CD8-positive, alpha-beta T cell (primary cell): ENCODE measurements at places on chromosomes 16 and 17.
A peak's percentile ranks its signal among the peaks of the same experiment; 100 is the strongest.

- no peak for DNase-seq
These were observed 621.0 kb downstream of the WWOX start for GRCh38 chr16:78720416-78720815.

- no peak for DNase-seq
These were observed 636.7 kb upstream of the KIF2B start for GRCh38 chr17:53186001-53186400.

GRCh38 chr16:87487361-87487924, 5.4 kb downstream of the ZCCHC14 start:
- peak; percentile 13 for DNase-seq

- no peak for DNase-seq
These were observed 36.6 kb upstream of the ACSM2B start for GRCh38 chr16:20612551-20613480.

- no peak for DNase-seq
These were observed 90.8 kb downstream of the ABCC12 start for GRCh38 chr16:48064971-48065370.

DNA sequence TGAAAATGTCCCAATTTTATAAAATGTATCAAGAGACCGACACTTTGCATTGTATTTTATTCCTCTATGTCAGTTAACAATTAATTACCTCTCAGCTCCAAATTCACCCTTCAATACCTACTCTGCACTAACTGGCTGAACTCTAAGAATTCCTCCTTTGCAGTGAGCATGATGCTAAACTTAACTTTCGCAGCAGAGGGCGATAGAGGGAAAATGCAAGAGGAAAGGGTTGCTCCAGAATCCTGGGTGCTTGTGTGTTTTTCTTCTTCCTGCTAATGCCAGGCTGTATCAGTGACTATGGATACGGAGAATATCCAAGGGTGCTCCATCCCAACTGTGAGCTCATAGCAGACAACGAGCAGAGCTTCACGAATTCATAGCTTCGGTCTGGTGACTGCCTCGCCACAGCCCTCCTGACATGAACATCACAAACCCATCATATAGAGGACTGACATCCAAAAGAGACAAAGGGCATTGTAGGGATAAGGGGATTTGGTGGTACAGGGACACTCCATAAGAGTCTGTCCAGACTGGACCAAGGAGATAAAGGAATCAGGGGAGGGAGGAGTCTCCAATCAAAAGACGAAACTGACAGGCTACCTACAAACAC, 172.9 kb downstream of the STX8 start:
- DNase-seq = peak; percentile 32

DNA sequence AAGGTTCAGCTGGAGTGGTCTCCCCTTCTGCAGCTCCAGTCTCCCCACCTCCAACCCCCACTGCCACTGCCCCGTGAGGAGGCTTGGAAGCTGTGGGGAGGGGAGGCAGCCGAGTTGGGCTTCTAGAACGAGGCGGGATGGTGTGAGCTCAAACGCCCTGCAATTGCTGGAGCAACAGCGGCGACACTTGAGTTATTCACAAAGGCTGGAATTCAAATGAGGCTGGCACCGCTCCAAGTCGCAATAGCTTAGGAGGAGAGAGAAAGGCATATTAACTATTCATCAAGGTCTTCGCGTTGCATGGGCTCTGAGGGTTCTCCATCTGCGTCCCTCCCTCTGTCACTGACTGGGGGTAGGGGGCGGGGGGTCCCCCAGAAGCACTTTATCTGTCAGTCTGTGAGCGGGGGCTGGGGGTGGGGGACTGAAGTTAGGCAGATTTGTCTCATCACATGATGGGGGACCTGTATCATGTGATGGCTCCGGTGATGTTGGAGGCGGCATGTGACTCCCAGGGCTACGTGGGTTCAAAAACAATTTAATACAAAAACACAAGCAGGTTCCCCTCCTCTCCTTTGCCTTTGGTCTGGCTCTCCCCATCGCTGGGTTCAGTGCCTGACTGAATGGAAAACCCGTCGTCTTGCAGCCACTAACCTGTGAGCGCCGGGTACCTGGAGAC, 70.5 kb downstream of the RBBP6 start:
- DNase-seq = no peak

GRCh38 chr16:57413301-57413730, 8.7 kb downstream of the CCL17 start:
- no peak for DNase-seq

DNA sequence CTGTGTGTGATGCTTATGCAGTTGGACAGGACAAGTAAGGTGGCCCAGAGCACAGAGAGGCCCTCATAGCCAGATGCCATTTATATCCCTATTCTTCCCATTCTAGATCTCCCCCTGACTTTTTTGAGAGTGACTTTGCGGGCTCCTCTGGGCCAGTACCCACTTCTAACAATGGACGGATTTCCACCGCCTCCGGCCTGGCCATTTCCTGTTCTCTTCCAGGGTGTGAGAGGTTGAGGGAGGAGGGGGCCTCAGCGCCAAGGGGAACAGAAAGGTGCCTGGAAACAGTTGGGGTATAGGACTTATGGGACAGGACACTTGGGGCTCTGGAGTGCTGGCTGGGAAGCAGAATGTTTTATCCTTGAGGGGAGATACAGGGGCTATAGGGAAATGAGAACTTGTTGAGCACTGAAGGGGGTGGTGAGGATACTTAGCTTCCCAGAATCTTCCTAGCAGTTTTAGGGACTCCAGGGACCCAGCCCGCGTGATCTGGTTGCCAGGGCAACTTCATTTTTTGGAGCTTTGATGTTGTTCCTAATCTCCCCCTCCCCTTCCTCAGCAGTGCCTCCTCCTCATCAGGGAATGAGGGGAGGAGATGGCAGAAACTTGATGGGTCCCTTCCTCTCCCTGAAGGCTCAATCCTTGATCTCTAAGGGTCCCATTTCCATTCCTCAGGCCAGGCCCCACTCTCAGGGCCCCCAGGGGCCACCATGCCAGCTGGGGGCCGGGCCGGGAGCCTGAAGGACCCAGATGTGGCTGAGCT, 3.6 kb downstream of the TAOK2 start:
- no peak for DNase-seq

GRCh38 chr16:11114366-11115164, 141.4 kb downstream of the SOCS1 start:
- DNase-seq = no peak

DNA sequence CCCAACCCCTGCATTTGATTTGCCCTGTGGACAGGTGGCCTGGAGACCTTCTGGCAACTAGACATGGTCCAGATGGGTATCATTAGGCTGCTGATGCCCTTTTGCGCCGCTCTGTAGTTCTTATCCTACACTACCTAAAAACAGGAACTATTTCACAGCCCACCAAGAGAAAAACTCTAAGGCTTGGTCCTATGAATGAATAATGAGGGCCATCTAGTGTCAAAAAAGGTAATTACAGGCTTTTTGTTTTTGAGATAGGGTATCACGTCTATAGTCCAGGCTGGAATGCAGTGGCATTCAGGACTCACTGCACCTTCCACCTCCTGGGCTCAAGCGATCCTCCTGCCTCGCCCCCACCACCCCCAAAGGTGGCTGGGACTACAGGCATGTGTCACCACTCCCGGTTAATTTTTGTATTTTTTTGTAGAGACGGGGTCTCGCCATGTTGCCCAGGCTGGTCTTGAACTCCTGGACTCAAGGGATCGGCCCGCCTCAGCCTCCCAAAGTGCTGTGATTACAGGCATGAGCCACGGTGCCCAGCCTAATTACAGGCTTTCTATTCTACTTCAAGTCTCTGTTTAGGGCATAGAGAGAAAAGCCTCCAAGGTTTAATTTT, 20.9 kb downstream of the COIL start:
- peak; percentile 63 for DNase-seq

DNA sequence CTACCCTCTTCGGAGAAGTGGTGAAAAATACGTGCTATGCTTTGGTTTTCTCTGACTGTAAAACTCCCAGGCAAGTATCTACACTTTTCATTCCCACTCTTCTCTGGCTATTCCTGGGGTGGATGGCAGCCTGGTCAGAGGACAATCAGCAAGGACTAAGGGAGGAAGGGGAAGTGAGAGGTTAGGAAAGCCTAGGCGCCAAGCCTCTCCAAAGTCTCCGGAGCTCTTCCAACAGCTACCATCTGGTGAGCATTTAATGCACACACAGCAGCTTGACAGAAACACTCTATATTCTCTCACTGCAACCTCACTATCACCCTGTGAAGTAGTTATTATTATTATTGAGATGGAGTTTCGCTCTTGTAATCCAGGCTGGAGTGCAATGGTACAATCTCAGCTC, 65.1 kb downstream of the WSCD1 start:
- no peak for DNase-seq

DNA sequence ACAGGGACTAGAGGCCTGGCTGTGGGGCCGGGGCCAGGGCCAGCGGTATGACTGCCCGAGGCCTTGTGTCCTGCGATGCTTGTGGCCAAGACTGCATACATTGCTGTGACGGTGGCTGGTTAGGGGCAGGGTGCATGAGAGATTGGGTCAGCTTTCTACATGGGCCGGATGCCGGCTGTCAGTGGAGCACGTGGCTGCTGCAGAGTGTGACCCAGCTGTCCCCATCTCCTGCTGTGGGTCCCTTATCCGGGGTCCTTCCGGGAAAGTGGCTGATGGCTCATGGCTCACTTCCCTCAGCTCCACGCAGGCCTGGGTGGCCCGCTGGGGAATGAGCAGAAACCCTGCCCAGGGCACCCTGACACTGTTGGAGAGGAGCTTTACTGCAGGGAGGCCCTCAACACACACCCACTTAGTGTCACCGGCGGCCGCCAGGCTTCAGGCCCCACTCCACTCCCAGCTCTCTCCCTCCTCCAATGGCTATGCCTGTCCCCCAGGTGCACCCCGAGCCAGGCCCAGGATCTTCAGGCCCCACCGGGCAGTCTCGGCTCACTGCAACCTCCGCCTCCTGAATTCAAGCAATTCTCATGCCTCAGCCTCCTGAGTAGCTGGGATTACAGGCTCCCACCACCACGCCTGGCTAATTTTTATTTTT, 808 bp upstream of the RGS11 start:
- no peak for DNase-seq

- no peak for DNase-seq
These were observed 16.1 kb upstream of the GFAP start for GRCh38 chr17:44931376-44931775.

GRCh38 chr17:44775838-44776621, 17.2 kb downstream of the ADAM11 start:
- DNase-seq = peak; percentile 99

DNA sequence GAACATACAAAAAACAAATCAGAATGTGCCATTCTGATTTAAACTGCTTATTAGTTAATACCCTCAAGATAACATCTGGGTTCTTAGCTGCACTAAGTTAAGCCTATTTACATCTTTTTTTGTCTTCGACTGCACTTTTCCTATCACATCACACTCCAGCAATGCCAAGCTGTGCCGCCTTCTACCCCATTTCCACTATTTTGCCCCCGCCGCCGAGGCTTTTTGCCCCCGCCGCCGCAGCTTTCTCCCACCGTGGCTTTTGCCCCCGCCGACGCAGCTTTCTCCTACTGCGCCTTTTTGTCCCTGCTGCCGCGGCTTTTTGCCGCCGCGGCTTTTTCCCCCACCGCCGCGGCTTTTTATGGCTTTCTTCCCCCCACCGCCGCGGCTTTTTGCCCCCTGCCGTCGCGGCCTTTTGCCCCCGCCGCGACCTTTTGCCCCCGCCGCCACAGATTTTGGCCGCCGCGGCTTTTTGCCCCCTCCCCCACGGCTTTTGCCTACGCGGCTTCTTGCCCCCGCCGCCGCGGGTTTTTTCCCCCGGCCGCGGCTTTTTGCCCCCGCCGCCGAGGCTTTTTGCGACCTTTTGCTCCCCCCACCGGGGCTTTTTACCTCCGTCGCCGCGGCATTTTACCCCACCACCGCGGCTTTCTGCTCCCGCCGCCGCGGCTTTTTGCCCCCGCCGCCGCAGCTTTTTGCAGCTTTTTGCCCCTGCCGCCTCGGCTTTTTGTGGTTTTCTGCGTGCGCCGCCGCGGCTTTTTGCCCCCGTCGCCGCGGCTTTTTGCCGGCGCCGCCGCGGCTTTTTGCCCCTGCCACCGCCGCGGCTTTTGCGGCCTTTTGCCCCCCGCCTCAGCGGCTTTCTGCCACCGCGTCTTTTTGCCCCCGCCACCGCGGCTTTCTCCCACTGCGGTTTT, 331.4 kb upstream of the WSB1 start:
- no peak for DNase-seq

GRCh38 chr17:78351449-78352006, 8.3 kb downstream of the SOCS3 start:
- no peak for DNase-seq

- DNase-seq = no peak
These were observed 117.0 kb downstream of the METRNL start for GRCh38 chr17:83196366-83196765.

- no peak for DNase-seq
These were observed 70.9 kb upstream of the METRNL start for GRCh38 chr17:83008526-83008925.

DNA sequence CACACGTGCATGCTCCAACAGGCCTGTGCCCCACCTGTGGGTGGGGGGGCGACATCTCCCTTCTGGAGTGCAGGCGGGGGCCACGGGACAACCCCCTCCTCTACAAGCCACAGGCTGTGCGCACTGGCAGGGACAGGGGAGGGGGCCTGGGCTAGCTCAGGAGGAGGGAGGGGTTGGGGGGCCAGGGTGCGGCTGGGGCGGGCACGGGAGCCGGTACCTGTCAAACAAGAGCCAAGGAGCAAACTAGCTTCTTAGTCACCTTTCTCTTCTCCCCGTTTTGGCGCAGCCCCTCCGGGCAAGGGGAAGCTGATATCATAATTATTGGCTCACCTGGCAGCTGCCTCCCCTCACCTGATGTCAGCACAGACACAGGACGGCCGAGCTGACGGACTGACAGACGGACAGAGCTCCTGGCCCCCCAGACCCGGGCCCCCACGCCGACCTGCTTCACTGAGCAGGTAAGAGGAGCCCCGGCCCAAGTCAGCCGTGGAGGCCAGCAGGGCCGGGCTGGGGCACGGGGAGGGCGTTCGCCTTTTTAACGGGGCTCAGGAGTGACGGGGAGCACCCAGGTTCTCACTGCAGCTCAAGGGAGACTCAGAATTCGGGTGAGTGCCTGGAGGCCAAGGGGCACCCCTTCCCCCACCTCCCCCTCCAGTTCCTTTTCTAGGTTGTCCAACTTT, at the start of gene FOXN1:
FOXN1 (plus strand) TSS at position 363 of the 680 bp plus-strand sequence. CDS start 17,622 bp downstream, outside the sequence.
- DNase-seq = no peak

DNA sequence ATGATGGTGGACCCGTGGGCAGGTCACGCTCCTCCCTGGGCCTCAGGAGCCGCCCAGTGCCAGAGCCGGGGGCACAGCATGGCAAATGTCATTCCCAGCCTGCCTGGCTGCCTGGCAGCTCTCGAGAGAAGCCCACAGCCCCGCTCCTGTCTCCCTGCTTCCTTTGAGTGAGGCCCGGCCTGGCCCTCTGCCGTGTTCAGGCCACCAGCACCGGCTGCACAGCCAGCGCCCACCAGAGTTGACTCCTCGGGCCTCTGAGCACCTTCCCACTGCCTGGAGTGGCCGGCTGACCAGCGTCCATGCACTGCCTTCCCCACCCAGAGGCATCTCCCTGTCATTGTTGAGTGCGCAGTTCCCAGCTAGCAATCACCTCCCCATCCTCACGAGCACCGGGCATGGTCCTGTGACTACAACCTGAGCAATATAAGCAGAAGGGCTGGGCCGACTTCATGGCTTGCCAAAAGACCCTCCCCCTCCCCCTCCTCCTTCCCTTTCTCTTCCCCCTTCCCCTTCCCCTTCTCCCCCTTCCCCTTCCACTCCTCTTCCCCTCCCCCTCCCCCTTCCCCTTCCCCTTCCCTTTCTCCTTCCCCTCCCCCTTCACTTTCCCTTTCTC, 11.9 kb upstream of the SLC38A10 start:
- DNase-seq = no peak
